ENCODE measurements at places on chromosomes 7 and 10. TPM values are rescaled to one million over a fixed set of nuclear protein-coding genes. Genes with fewer than 3 reads are reported as not detected.

DNA sequence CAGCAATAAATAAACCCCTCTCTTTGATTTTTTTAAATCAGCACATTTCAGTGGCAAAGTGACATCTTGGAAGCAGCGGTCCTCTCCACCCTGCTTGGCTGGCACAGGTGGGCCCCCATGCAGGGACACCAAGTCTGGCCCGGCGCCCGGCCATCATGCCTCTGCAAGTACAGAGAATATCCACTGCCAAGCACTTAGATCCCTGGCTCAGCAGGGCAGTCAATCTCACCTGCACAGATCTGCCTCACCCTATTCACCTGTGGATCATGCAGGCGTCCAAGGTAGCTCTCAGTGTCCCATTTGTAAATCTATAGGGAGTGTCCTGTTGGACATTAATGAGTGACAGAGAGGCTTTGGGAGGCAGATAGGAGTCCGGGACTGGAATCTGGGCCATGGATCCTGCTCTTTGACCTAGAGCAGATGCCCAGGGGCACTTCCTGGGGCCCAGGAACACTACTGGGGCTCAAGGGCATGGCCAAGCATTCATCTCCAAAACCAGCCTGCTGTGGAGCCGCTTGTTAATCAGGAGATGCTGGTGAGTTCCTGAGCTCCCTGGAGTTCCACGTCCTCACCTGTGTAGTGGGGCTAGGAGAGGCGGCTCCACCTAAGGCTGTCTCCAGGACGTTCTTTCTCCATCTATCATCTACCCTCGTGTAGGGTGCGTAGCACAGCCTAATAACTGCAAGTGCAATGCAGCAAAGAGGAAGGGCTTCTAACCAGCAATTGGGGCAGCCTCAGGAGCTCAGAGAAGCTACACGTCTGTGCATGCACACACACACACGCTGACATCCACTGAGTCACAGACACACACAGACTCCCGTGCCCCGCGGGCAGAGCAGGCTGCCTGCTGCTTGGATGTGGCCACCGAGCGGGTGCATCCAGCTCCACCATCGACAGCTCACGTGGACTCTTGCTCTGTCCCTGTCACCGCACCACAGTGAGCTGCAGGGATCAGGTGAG is 123.6 kb downstream of the OAT start:
- DNase-seq = no peak

DNA sequence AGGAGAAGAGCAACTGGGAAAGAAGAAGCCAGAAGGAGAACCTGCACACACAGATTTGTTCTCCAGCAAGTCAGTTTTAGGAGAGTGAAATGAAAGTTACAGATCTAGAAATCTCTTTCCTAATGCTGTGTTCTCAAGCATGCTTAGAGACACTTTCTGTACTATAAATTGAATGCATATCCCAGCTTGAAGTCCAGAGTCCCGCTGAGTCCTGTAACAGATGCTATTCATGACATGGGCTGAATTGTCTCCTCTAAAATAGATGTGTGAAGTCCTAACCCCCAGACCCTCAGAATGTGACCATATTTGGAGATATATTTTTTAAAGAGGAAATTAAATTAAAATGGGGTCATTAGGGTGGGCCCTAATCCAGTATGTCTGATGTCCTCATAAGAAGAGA is 46.9 kb upstream of the GJD4 start:
- DNase-seq = no peak

DNA sequence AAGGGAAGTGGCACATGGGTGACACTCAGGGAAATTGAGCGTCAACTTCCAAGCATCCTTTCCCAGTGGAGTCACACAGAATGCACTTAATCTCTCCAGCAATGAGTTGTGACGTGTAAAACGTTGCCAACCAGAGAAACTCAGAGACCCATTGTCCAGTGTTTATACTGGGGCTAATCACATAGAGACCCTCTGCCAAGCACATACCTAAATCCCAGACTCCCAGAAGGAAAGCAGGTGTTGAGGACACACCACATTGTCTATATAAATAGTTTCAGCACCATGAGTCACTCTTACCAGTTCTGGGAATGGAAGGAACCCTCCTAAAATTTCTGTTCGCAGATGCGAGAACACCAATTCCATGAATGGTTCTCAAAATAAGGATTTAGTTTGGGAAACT is 76.4 kb upstream of the BET1 start:
- DNase-seq = no peak

The LRCH4 gene
- 115 TPM for total RNA-seq

DNA sequence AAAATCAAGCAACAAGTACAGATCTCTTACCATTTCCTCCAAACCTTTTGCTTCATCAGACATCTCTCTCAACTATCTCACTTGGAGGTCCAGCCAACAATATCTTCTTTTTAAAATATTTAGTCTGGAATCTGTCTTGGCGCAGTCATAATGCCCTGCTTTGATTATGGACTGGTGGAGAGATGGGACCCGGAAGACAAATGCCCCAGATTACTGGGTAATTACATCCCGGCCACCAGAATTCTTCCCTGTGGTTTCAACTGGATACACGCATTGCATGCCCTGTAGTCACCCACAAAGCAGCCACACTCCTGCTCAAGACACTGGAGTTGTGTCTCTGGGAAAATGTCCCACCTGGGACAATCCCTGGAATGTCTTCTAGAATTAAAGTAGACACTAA is 65.5 kb downstream of the BPGM start:
- no peak for DNase-seq

- DNase-seq = peak; percentile 4
Measured at GRCh38 chr7:159105066-159105780, 39.4 kb downstream of the VIPR2 start.

DNA sequence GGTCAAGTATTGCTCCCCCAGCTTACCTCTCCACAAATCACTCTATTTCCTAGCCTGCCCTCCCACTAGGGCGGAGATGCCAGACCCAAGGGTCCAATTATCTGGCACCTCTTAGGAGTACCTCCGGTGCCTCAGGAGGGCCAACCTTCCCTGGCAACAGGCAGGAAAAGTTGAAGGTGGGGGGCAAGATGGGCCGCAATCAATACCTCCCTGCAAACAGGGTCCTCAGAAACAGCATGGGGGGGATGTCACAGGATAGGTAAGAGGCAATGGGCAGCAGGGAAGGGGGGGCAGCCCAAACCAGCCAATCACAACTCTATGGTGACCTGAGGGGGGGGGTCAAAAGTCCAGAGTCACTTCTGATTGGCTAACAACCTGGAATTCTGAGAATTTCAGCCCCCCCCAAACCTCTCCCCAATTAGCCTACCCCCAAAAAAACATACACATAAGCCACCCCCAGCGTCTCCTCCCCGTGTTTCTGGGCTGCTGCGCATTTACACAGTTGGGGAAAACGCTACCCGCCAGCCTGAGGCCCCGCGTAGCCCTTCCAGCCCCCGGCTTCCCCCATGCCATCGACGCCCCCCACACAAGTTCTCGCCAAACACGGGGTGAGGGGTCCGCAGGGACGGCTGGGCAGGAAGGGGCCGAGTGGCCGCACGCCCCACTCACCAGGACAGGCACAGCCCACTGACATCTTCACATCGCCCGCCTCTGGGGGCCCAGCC is 589 bp downstream of the LDB1 start:
- DNase-seq = peak; percentile 82

The CRPPA gene
- total RNA-seq = 2.5 TPM

DNA sequence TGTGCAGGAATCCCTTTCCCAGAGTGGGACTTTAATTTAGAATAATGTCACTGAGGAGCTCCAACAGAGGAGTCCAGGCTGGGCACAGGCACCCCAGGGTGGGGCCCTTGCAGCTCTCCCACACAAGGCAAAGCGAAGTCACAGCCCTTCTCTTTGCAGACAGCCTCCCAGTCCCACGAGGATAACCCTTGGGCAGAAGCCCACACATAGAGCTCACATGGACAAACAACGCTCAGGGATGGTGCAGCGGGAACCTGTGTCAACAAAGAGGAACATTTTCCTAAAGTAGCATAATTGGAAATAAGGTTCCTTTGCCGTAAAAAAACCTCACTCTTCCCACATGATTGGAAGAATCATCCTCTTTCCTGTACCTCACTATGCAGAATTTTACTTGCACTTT is 29.3 kb upstream of the GGCT start:
- DNase-seq = no peak

The RBP4 gene
- total RNA-seq = 3.8 TPM

GRCh38 chr7:158141221-158141582 is 446.4 kb downstream of the PTPRN2 start:
- no peak for DNase-seq

DNA sequence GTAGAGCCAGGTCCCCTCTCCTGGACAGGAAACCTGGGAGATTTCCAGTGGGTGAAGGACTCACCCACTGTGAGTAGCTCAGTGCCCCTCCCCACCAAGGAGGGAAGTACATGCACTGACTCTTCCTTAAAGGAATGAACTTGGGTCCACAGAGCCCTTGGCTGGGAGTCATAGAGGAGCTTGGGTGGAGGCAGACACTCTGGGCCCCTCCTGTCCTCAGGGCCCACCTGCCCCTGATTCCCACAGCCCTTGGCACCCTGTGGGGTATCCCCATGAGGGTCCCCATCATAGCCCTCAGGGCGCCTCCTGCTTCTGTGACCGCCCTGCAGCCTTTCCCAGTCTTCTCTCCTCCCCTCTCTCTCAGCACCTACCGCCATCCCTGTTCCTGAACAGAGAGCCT is 3.7 kb downstream of the EN2 start:
- DNase-seq = no peak

- no peak for DNase-seq
Measured at GRCh38 chr7:130910949-130911944, 177.2 kb upstream of the KLF14 start.

DNA sequence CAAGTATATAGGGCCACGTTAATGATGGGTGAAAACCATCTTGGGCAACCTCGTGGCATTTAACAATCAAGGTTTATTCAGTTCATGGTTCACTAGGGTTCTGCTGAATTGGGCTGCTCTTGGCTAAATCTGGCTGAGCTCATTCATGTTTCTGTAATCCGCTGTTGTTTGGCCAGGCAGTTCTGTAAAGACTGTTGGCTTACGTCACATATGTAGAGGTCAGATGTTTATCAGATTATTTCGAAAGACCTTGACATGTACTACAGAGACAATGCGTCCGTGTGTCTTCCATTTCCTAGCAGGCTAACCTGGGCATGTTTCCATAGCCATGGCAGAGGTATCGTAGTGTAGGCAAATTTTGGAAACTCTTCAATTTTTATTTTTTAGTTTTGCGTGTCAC is 190.0 kb upstream of the ZWINT start:
- DNase-seq = no peak

The LRRC61 gene
- 20.2 TPM for total RNA-seq

The THSD7A gene
- total RNA-seq = 2.1 TPM

The MCM7 gene
- total RNA-seq = 40.0 TPM

GRCh38 chr10:19877466-19878255 is 61.4 kb downstream of the PLXDC2 start:
- no peak for DNase-seq

DNA sequence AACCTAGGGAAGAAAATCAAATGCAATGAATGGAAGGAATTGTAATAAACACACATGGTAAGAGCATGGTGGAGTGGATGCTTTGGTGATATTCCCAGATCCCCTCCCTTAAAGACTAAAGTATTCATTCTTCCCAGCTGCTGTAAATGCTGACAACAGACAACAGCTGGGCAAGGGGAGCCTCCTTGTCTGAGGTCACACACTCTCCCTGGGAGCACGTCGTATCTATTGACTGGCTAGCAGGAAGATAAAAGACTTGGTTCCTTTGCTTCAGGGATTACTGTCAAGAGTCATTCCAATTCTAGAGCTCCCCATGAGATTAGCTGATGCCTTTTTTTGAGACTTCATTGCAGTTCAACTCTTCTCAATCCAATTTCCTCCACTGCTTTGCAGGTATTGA is 443.5 kb upstream of the ETV1 start:
- DNase-seq = no peak
